ENCODE measurements at places on chromosomes 5 and 9.

- no peak for DNase-seq
These were observed 50.6 kb downstream of the PTPN3 start for GRCh38 chr9:109447329-109448076.

DNA sequence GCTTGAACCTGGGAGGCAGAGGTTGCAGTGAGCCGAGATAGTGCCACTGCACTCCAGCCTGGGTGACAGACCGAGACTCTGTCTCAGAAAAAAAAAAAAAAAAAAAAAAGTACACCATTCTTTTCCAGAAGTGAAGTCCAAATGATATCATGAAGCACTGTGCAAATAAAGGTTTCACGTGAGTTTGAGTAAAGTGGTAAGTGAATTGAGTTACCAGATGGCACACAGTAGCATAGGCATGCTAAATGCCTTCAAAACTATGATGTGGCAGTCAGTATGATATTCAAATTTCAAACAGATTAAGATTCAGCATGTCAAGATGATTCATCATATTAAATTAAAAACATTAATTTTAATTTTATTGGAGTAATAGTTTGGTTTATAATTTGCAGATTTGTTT is 195.2 kb downstream of the TAF11L14 start:
- DNase-seq, result no peak

- DNase-seq, result no peak
These were observed 32.4 kb downstream of the GNAQ start for GRCh38 chr9:77999231-77999631.

DNA sequence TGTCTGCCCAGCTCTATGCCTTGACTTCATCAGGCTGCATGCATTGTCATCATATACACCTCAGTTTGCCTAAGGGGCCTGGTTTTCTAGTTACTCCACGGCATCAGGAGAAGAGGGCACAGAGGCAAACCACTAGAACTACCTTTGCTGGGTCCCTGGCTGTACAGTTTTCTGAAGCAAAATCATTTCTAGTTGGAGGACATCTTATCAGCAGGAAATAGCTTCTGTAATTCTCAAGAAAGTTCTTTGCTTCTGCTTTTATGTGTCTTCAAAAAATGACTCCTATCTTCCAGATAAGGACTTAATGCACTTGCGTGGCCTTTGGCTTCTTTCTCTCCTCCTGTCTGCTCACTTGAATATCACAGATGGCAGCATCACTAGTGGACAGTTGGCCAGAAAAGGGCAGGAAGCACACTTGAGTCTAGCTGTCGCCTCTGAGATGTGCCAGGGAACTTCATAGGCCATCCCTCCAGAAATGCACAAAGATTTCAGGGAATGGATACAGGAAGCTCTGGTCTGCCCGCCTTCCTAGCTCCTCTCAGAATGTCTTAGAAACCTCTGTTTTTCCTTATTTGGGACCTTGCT is 22.4 kb upstream of the LTC4S start:
- no peak for DNase-seq

GRCh38 chr9:114677418-114677817 is 4.6 kb downstream of the TEX48 start:
- DNase-seq, result no peak

DNA sequence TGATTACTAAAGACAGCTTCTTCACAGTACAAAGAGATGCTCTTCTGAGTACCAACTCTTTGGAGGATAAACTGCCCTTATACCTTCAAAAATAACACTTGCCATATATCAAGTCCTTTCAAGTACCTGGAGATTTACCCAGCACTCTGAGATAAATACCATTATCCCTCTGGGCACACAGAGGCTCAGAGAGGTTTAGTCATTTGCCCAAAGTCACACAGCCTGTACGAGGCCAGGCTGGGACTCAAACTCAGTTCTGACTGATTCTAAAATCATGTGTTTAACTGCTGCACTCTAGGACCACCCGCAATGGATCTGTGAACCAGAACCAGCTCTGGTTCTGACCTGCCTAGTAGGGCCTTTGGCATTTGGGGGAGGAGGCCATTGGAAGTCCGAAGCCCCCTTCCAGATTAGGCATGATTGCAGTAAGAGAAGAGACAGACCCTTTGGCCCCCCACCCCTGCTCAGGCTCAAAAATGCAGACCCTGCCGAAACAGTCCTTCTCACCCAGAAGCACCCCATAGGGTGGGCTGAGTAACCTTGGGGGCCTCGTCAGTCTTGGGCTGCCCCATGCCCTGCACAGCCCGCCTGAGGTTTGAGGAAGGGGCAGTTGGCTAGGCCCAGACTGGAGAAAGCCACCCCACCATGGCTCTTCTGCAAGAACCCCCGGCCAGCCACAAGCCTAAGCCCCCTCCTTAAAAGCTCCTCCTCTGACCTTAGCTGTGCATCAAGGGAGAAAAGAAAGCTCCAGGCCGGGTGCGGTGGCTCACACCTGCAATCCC is 32.8 kb upstream of the IL17B start:
- DNase-seq, result no peak

- no peak for DNase-seq
These were observed 345.9 kb upstream of the CD180 start for GRCh38 chr5:67542479-67542878.

GRCh38 chr9:78103971-78104433 is 72.4 kb upstream of the GNAQ start:
- DNase-seq, result no peak

DNA sequence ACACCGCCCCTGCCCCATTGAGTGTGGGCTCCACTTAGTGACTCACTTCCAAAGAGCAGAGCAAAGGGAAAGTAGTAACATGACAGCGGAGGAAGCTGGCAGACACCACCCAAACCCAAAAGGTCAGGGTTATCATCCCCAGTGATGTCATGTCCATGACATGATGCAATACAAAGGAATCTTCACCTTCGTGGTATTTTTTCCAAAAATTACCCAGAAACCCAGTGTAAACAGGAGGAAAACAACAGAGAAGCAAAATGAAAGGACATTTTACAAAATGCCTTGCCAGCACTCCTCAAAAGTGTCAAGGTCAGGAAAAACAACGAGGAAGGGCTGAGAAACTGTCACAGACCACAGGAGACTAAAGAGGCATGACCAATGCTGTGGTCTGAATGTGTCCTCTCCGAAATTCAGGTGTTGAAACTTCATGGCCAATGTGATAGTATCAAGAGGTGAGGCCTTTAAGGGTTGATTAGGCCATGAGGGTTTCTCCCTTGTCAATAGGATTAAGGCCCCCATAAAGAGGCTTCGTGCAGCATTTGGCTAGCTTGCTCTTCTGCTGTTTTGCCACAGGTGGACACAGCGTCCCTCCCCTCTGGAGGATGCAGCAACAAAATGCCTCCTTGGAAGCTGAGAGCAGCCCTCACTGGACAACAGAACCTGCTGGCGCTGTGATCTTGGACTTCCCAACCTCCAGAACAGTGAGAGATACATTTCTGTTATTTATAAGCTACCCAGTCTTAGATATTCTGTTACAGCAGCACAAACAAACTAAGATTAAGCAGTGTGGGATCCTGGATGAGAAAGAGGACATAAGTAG is 30.5 kb upstream of the MED10 start:
- DNase-seq, result no peak

- peak; percentile 46 for DNase-seq
These were observed 29.3 kb downstream of the CDHR2 start for GRCh38 chr5:176578391-176578808.

DNA sequence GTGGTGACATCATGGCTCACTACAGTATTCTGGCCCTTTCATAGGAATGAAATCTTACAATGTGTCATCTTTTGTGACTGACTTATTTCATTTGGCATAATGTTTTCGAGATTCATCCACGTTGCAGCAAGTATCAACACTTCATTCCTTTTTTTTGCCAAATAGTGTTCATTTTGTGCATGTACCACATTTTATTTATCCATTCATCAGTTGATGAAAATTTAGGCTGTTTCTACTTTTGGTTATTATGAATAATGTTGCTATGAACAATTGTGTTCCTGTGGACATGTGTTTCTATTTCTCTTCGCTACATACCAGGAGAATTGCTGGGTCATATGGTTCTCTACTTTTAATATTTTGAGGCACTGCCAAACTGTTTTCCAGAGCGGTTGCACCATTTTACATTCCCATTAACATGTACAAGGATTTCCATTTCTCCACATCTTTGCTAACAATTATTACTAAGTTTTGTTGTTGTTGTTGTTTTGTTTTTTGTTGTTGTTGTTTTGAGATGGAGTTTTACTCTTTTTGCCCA is 43.5 kb downstream of the RMI1 start:
- DNase-seq, result no peak

DNA sequence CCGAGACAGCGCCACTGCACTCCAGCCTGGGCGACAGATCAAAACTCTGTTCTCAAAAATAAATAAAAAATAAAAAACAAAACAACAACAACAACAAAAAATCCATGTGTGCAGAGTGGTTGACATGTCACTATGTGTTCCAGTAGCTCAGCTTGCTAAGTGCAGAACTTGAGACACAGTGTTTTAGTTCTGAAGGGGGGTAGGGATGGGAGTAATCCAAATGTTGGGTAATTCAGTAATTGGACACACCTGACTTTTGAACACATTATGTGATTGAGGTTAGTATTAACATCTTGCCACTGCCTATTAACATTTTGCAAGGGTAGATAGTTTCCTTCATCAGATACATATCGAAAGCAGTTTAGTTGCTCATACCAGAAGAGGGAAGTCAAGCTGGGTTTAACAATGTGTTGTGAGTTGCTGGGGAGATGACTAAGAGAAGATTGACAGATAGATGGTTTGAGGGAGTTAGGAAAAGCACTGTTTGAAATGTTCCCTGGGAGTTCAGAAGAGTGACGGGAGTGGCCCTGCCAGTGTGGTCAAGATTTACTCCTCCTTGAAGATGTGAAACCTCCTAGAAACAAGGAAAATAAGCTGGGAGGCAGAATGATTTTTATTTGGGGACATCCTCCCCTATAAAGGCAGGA is 928 bp downstream of the HACD4 start:
- no peak for DNase-seq

GRCh38 chr9:89422151-89422975 is 75.5 kb downstream of the SEMA4D start:
- no peak for DNase-seq

- no peak for DNase-seq
These were observed 253.8 kb downstream of the EBF1 start for GRCh38 chr5:158845941-158846340.

Data from CD8-positive, alpha-beta T cell (primary cell).